Activated CD4-positive, alpha-beta T cell treated with anti-CD3 and anti-CD28 coated beads, Interleukin-2, amount 50 U/mL, for 24 hours (primary cell): ENCODE measurements at places on chromosomes 7 and 10.

DNA sequence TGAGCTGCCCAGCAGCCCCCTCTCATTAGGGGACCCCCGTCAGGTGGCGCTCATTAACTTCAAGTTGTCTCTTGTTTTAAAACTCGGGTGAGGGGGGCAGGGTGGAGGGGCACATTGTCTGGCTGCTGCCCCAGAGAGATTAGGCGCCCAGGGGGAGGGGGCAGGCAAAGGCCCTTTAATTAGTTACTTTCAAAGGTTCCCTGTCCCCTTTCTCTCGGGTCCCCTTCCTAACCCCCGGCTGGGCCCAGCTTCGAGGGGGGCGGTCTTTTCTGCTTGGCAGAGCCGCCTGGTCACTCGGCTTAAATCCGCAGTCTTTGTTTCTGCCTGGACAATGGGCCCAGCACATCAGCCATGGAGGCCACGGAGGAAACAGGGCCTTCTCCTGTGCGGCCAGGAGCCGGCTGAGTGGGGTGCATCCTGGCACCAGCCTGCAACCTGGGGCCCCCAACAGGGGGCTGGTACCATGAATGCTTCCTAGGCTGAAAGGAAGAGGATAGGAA, 38.9 kb upstream of the SLF2 start:
- DNase-seq, result no peak

GRCh38 chr10:71638822-71639719, 80.5 kb downstream of the C10orf105 start:
- DNase-seq, result no peak

DNA sequence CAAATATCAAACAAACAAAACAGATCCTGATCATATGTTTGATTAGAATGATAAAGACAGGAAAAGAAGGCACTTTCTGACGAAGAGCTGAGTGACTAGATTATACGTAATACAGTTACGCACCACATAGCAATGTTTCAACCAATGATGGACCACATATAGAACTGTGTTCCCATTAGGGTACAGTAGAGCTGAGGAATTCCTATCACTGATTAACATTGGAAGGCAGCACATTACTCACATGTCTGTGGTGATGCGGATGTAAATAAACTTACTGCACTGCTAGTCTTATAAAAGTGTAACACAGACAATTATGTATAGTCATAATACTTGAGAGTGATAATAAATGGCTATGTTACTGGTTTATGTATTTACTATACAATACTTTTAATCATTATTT, 98.3 kb downstream of the PTN start:
- DNase-seq, result no peak

GRCh38 chr10:12187321-12187905, 8.3 kb downstream of the NUDT5 start:
- DNase-seq, result no peak

- DNase-seq, result no peak
Observed at GRCh38 chr7:48360574-48360973, 189.3 kb downstream of the ABCA13 start.

- DNase-seq, result no peak
Observed at GRCh38 chr7:151568956-151569940, 49.6 kb upstream of the RHEB start.

- no peak for DNase-seq
Observed at GRCh38 chr7:12373580-12374263, 29.9 kb downstream of the VWDE start.

DNA sequence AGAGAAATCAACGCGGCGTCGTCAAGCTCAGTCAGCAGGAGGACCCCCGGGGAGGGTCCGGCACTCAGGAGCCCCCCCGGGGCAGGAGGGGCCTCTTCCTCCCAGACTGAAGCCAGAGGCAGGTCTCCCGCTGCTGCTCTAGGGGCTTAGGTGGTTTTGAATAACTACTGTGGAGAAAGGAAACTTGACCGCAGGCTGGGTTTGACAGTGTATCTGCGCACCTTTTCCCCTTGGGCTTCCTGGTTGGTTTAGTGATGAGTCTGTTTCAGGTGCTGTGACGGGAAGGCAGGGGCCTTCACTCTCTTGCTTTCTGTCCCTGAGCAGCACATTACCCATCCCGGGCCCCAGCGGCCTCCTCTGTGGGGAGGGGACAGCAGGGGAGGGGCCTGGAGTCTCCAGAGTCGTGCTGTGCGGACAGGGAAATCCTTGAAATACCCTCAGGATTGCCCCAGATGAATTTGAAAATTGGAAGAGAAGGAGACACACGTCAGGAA, 262.2 kb downstream of the ADARB2 start:
- no peak for DNase-seq

DNA sequence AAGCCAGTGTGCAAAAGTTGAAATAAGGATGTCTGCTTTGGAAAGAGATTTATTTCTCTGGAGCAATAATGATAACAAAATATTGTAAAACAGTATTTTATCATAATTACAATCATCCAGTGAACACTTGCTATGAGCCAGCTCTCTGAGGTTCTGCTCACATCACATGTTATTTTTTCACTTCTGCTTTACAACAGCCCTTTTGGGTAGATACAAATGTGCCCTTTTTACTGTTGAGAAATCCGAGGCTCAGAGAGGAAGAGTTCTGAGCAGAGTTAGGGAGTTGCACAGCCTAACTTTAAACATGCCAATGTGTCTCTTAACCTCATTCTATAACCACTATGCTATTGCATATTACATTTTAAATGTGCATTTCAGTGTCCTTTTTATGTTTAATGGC, 232.6 kb upstream of the CDC14C start:
- no peak for DNase-seq

DNA sequence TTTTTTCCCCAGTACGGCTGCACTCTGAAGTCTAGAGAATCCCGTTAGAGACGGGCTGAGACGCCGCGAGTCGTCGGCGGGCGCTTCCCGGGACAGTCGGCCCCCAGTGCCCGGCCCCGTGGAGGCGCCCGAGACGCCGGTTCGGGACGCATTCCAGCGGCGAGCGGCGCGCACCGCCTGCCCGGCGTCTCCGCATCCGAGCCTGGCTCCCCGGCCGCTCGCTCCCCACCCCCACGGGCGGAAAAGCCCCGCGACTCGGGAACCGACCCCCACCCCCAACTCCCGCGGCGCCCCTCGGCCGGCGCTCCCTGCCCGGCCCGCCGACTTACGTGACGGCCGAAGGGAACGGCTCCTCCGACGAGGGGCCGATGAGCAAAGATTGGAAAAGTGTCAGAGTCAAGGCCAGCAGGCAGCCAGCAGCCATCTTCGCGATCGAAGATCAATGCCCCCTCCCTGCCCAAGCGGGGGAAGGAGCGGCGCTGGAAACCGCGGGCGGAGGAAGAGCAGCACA, 486 bp downstream of the CACNA2D1 start:
- DNase-seq, result no peak

GRCh38 chr7:101390901-101391301, 28.2 kb downstream of the COL26A1 start:
- DNase-seq, result no peak

DNA sequence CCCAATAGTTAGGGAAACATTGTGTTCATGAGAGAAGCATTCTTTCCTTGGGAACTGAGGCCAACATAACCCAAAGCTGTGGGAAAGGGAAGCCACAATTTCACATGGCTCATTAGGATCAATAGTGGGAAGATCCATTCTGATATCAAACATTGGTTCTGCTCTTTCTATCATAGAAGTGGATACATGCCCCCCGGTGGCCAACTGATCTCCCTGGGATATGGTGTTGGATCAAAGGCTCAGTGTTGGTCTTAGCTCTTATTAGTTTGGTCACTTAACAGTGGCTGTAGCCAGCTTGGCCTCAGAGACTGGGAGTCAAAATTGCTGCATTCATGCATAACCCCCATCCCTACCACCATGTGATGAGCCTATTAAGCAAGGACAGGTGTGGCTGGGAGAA, 6.7 kb upstream of the GIMAP4 start:
- DNase-seq, result no peak
